ENCODE measurements at places on chromosomes 7 and 10. TPM values are rescaled to one million over a fixed set of nuclear protein-coding genes. Genes with fewer than 3 reads are reported as not detected.
A peak's percentile ranks its signal among the peaks of the same experiment; 100 is the strongest.

DNA sequence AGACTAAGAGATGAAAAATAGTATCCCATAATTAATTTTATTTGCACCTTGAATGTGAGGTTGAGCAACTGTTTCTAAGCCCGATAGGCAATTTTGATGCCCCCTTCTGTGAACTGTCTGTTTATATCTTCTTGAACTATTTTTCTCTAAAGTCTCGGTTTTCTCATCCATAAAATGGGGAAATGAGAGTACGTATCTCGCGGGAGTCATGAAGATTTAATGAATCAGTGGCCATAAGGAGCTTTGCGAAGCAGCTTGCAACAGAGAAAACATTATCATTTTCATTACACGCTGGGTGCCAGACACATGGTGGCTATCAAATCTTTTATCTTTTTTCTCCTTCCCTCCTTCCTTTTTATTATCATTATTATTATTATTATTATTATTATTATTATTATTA, 108.1 kb upstream of the CARD11 start:
- no peak for DNase-seq

- DNase-seq = peak; percentile 76
Observed at GRCh38 chr7:6392712-6393666, 54.8 kb downstream of the DAGLB start.

DNA sequence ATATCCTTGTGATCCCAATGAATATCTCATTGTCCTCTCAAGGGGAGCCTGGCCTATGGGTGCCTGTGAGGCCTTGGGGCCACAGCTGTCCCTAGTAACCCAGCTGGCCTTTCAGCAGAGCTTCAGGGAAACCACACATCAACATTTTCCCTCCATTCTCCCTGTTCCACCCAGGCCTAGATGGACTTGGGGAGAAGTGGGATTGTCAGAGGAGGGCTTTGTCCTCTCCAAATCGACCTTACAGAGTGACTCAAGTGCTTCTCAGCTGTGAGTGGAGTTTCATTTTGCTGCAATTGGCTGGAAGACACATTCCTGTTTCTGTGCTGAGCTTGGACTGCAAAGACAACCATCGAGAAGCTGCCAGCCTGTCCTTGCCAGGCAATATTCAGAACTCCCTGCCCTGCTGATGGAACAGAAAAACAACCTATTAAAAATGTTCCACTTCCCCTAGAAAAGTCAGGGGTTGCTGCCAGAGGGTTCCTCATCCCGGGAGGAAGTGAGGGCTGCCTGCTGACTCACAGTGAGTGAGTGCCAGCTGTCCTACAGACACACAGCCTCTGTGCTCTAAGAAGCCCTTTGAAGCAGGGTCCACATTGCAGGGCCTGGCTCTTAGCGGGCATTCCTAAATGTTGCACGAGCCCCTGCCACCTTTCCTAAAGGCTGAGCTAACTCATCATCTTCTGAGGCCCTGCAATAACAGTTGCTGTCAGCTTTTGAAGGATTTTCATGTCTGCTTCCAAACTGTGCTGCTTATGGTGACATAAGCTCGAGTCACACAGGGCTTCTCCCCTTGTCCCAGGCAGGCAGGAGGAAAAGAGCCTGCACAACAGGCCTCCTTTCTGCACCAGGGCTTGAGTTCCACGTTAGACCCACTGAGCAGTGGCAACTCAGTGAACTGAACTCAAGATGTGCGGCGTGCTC, 20.5 kb downstream of the STRA8 start:
- DNase-seq = no peak

GRCh38 chr7:78412216-78412858, 613.8 kb downstream of the PHTF2 start:
- DNase-seq = no peak

DNA sequence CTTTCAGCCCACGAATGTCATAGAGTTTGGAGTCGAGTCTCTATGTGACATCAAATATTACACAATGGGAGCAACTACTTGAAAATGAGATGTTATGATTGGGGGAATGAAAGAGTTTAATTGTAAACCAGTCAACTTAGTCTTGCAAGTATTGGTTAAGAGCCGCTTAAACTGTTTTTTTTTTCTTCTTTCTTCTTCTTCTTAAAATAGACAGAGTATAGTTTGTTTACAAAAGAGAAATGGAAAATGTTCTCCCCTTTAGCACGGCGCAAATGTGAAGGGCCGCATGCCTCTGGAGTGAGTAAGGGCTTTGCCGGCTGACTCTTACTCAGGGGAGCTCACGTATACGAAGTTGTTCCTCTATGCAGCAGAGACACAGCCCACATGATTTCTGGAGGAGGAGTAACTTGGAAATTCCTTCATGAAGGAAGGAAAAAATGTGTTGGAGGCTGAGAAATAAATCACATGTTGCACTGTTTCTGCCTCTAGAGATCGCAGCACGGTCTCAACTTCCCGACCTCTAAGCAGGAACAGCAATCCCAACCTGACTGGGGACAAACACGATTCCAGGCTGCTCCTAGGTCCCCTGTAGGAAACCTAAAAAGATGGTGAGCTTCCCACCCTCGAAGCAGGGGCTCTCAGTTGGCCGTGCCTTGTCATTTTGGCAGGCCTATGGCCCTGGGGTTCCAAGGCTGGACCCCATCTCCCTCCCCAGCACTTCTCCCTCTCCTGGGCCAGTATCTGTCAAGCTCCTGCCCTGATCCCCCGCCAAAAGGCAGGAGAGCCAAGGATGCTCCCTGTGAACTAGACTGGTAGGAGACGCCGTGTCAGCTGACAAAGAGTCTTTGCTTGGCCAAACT, 44.8 kb downstream of the MYOF start:
- no peak for DNase-seq

DNA sequence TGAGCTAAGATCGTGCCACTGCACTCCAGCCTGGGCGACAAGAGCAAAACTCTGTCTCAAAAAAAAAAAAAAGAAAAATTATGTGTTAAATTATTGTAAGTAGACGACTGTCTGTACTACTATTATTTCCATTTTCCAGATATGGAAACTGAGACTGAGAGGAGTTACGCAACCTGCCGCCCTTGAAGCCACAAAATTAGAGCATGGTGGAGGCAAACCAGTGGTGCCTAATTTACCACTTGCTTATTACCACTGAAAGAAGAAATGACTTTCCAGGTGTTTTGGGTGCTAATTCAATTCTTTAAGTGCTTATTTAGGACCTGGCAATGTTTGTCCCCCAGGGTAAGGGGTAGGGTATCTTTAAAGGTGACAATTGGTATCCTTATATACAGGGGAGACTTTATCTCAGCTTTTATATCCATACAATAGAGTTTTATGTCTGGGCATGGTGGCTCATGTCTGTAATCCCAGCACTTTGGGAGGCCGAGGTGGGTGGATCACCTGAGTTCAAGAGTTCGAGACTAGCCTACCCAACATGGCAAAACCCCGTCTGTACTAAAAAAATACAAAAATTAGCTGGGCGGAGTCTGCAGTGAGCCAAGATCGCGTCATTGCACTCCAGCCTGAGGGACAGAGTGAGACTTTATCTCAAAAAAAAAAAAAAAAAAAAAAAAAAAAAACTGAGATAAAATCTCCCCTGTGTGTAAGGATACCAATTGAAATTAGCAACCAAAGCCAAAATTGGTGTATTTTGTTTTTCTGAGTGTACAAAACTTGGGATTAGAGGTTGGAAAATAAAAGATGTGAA, 16.6 kb upstream of the CAMK1D start:
- no peak for DNase-seq

GRCh38 chr7:50449501-50449880, 659 bp downstream of the FIGNL1 start:
- no peak for DNase-seq

DNA sequence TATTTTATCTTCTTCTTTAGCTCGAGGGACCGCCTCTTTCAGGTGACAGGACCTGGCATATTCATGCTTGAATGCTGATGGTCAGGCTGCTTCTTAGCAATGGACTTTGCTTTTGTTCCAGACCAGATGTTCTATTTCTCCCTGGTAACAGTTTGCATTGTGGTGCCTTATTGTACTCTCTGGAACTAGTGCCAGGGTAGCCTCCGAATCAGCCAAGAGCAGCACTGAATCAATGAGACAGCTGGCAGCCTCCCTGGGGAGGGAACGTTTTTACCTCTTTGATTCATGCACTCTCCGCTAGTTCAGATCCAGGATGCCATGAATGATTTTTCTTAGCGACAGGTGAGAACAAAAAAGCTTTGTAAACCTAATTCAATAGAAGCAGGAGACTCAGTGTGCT, 54.1 kb upstream of the NXPH1 start:
- DNase-seq = no peak

DNA sequence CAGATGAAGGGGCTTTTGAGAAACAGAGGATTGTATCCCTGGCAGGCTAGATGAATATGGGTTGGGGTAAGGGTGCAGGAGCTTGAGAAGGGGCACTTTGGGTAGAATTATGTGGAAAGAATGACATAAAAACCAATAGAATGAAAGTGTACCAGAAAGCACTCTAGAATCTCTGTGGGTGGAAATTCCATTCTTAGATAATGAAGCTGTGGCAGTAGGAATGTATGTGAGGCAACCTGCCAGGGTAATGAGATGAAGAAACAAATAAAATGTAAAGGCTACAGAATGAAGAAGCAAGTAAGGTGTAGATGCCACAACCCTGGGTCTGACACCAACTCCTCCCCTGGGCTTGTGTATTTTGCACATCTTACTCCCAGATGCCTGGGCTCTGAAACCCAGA, 16.8 kb downstream of the NOBOX start:
- no peak for DNase-seq

- DNase-seq = no peak
Observed at GRCh38 chr7:85010306-85010705, 176.6 kb downstream of the SEMA3D start.

DNA sequence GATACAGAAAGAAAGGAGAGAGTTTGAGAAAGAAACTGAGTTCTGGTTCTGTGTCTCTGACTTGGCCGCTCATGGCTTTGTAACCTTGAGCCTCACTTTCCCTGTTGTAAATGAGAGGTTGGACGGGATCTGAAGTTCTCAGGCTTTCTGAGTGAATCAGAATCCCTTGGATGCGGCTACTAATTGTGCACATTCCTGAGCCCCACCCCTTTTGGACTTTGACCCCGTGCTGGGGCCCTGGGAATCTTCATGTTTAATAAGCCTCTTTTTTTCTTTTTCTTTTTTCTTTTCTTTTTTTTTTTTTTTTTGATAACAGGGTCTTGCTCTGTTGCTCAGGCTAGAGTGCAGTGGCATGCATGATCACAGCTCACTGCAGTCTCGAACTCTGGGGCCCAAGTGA, 26.9 kb downstream of the SLC25A28 start:
- no peak for DNase-seq

GRCh38 chr10:128064108-128064969, 61.9 kb downstream of the MKI67 start:
- DNase-seq = peak; percentile 72

DNA sequence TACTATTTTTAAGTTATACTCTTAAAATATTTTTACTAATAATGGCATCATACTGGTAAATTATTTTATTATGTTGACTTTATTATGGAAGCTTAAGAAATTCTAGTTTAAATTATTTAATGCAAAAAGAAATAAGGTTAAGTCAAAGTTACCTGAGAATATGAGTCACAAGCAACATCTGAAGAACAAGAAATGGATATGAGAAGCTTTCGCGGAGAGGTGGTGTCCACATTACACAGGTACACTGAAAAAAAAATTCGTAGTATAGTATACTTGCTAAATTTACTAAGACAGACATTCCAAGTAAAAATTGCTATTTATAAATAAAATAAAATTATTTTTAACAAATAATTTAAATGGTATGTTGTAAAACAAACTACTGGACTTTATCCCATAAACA, 143.8 kb downstream of the AVL9 start:
- no peak for DNase-seq

- no peak for DNase-seq
Observed at GRCh38 chr10:89706011-89706410, 4.6 kb downstream of the KIF20B start.

The CASP2 gene
- total RNA-seq = 126 TPM

The SRPK2 gene
- 51.0 TPM for total RNA-seq

The EEF1AKMT2 gene
- 29.4 TPM for total RNA-seq

The FLNC gene
- total RNA-seq = 0.02 TPM

Data from activated T-cell treated with anti-CD3 and anti-CD28 coated beads, Interleukin-2, amount 50 U/mL, for 72 hours (primary cell).